ENCODE measurements at places on chromosomes 12 and 14. TPM values are rescaled to one million over a fixed set of nuclear protein-coding genes. Genes with fewer than 3 reads are reported as not detected.

- DNase-seq = no peak
Measured at GRCh38 chr12:58818546-58818945, 101.8 kb downstream of the LRIG3 start.

- DNase-seq = no peak
Measured at GRCh38 chr14:29317423-29317822, 550.8 kb downstream of the FOXG1 start.

DNA sequence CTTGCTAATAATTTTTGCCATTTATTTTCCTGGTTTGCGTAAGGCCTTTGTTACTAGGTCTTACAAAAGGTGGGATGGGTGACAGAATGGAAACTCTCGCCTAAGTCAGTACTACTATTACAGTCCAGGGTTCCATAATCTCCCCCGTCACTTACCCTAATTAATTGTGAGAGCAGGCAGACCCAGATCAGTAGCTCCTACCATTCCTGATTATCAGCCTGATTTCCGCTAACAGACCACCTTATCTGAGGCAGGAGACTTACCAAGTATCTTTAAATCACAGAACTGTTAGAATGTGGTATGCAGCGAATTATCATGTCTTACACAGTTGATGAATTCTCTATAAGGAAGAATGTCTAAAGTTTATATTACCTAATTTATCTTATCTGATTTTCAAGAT lies 234.7 kb downstream of the FOXN3 start:
- DNase-seq = no peak

DNA sequence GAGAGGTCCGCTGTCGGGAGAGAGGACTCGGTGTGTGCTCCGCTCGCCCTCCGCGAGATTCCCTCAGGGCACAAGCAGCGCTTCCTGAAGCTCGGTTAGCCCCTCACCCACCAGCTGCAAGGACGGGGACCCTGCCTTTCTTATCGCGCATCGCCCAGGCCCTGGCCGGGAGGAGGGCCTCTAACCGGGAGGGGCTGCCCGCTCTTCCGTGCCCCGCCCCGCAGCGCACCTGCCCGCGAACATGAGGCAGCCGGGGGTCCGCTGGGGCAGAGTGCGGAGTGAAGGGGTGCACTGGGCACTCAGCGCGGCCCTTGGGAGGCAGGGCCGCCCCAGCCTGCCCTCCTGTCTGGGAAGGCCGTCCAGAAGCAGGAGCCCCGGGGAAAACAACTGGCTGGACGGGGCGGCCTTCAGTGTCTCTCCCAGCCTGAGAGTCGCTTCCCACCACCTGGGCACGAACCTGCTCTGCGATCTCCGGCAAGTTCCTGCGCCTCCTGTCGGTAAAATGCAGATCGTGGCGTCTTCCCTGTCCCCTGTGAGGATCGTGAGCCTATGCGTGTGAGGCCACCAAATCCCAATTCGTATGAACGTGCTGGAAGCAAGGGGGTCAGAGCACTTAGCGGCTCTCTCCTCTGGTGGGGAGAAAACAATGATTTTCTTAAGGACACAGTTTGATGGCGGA lies 28.0 kb upstream of the ADIPOR2 start:
- DNase-seq = no peak

GRCh38 chr14:77372304-77372841 lies 4.5 kb downstream of the TMED8 start:
- DNase-seq = no peak

DNA sequence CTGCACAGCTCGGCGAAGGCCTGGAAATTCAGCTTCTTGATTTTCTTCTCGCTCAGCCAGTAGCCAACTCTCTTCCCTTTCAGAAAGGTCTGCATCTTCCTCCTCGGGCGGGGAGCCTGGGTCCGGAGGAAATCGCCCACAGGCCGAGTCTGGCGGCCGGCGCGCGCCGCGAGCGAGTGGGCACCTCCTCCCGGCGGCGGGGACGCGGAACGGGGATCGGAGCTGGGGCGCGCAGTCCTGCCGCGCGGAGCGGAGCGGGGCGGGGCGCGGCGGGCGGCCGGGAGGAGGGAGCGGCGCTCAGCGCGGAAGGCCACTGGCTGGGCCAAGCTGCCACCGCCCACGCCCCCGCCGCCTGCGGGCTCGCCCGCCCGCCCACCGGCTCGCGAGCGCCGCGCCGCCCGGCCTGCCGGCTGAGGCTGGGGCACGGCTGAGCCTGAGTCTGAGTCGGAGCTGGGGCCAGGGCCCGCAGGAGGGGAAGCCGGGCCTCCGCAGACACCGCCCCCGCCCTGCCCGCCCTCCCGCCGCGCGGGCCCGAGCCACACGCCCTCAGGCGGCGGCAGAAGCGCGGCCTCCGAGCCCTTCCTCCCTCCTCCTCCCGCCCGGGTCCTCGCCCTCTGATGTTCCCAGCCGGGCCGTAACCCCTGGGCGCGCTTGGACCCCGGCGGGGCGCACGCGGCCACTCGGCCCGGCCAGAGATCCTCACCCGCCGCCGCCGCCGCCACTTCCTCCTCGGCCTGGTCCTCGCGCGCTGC lies 480 bp downstream of the ITPK1 start:
- DNase-seq = peak; percentile 88

DNA sequence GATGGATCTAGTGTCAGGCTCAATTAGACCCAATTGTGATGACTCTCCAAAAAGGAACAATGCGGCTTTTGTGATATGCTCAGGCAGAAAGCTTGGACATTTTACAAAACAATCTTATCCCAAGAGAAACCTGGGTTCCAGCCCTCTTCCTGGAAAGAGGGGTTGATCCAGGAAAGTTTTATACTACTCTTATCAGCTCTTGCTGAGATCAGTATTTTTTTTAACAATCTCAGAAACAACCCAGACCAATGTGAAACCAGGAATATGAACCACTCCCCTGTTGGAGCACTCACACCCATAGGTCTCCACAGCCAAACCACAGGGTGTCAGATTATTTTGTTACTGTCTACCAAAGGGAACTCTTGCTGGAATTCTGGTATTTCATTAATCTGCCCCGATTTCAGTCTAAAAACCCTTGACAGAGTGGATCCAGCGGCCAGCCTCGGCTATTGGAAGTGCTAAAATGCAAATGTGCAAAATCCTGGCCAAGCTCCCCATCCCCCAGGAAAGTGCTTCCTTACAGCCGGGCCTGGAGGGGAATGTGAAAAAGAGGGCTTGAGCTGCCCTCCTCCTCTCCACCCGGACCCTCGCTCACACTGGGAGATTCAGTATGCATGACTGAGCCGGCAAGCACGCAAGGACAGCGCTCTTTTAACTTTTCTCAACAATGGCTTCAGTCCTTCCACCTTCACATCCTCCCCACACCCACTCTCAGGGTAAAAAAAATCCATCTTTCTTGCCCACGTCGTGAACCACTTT lies 4.0 kb downstream of the FBXL14 start:
- DNase-seq = peak; percentile 44

DNA sequence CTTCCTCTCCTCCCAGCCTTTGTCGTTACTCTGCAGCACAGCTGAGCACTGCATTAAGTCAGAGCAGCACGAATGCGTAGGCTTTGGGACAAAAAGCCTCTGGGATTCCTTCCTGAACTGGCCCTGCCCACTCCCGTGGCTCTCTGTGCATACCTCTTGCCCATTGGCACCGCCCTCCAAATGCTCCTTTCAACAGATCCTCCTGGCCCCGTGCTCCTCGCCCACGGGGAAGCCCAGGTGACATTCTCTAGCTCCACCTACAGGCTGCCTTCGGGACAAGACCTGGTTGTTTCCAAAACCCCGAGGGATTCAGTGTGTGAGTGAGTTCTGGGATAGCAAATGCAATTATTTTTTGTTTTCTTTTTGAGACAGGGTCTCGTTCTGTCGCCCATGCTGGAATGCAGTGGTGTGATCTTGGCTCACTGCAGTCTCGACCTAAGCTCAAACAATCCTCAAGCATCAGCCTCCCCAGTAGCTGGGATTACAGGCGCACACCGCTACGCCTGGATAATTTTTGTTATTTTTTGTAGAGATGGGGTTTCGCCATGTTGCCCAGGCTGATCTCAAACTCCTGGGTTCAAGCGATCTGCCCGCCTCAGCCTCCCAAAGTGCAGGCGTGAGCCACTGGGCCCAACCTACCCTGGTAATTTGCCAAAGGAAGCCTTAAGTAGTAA lies 17.9 kb upstream of the TDRD9 start:
- peak; percentile 70 for DNase-seq

DNA sequence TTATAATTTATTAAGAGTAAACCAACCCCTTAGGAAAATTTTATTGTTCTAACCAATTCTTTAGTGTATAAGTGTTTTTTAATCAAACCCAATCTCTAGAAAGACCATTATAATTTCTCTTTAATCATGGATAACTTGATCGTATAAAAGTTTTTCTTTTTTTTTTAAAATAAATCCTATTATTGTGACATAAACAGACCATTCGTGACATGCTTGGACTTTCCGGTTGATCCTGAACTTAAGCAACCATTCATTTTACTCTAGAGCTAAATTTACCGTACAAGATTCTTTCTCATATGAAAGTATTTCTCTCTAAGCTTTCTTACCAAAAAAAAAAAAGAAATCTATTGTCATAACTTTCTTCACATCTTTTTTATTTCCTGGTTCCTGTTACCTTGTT lies 32.6 kb upstream of the SLC38A4 start:
- DNase-seq = no peak

- no peak for DNase-seq
Measured at GRCh38 chr14:93037351-93037750, 78.4 kb downstream of the ITPK1 start.

DNA sequence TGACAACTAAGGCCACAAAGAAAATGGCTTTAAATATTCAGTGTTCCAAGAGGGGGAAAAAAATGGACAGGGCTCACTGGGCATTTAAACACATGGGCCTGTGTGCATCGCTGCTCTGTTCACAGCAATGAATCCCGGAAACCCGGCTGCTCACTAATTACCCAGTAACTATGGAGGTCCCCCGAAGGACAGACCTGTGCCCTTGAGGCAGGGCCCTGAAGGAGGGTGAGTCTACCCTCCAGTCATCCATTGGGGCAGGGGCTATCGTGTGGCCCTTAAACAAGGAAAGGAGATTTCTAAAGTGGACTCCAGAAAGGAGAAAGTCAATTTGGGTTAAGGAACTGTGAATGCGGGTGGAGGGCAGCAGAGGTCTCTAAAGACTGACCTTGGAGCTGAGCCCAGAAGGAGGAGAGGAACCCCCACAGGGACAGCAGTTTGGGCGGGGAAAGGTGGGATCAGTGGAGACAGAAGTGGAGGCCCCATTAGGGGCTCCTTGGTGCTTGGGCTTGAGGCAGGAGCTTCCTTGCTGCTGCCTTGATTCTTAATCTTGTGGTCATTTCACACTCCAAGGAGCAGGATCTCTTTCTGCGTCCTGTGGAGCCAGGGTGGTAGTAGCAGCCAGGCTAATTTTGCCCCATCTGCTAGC lies 1.4 kb upstream of the CLMN start:
- no peak for DNase-seq

- peak; percentile 43 for DNase-seq
Measured at GRCh38 chr12:102879144-102879763, 37.8 kb downstream of the PAH start.

DNA sequence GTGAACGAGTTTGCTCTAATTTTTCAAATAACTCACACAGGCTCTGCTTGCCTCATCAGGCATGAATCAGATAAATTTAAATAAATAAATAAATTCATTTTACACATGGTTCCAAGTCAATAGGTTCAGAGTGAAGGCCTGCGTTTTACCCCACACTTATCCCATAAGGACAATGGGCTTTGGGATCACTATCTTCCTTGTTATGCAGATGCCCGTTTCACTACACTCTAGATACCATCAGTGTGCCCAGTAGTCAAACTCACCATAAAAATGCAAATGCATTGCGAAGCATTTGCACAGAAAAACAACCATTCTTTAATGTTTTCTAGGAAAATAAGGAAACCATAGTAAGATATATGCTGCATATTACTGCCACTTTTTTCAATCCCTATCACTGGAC lies 155.9 kb upstream of the CCDC196 start:
- no peak for DNase-seq

GRCh38 chr12:97324471-97324870 lies 138.1 kb upstream of the RMST start:
- DNase-seq = no peak

DNA sequence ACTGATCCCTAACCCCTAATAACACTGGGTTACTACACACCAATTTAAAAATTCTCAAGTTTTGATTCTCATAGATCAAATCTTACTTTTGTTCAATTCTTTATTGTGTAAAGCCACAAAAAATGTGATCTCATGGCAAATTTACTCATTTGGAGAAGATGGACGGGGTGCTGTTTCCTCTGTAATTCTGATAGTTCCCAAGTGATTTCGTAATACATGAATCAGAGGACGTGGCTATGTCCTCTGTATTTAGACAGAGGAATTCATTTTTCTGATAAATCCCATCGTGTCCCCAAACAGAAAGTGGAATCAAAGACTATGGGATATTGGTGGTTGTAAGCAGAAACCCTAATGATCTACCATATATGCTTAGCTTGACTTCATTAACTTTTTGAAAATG lies 76.6 kb upstream of the GNG2 start:
- no peak for DNase-seq

DNA sequence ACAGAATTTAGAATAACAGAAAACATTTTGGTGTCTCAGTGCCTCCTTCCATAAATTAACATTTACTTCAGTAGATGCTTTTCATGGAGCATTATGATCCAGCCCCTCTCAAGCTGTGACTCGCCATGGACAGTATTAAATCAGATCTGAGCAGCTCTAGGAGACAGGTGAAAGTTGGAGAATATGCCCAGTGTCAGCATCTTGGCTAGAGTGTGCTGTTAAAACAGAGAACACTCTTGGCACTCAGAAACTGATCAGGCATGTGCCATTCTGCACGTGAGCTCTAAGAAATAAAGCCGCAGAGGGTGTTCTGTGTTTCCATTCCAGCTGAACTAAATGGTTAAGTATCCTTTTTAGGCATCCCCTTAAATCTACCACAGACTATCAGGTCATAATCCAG lies 68.0 kb downstream of the DIP2B start:
- peak; percentile 44 for DNase-seq

DNA sequence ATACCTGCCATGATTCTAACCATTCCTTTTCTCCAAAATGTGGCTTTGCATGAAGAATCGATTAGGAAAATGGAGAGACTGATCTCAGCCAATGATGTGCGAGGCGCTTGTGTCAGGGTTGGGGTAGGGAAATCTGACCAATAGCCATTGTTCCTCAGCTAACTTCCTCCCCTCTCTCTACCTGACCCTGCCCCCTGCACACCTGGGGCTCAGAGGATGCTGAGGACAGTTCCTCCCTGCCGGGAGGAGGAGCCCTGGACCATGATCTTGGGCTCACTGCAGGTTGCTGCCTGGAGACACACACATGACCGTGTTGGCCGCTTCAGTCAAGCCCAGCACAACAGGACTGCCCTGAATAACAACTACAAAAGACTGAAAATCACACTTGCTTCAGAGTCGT lies 119.8 kb upstream of the SFSWAP start:
- DNase-seq = no peak

- DNase-seq = peak; percentile 62
Measured at GRCh38 chr12:29023436-29024076, 125.5 kb upstream of the FAR2 start.

GRCh38 chr14:77037215-77037937 lies 8.9 kb upstream of the IRF2BPL start:
- no peak for DNase-seq

- no peak for DNase-seq
Measured at GRCh38 chr12:3557791-3558620, 67.0 kb downstream of the PRMT8 start.

Gene PTPRR
- 15.5 TPM for total RNA-seq

Gene PGF
- total RNA-seq = 19.8 TPM

Gene CLEC1B
- total RNA-seq = not detected

Gene SLCO1B1
- not detected for total RNA-seq

Gene BCL11B
- total RNA-seq = 0.03 TPM

Gene ZNF641
- total RNA-seq = 8.9 TPM

Gene SERPINA1
- total RNA-seq = not detected

Gene SIX6
- total RNA-seq = not detected

Gene CPM
- total RNA-seq = 3.2 TPM

Gene MSI1
- total RNA-seq = not detected

Gene DCN
- 356 TPM for total RNA-seq

Gene BEST3
- 40.9 TPM for total RNA-seq

Gene OR10G3
- not detected for total RNA-seq

Gene TTLL5
- 12.2 TPM for total RNA-seq
